ENCODE measurements at places on chromosomes 7 and 10.

- DNase-seq = no peak
Observed at GRCh38 chr7:111958896-111959295, 247.3 kb downstream of the DOCK4 start.

DNA sequence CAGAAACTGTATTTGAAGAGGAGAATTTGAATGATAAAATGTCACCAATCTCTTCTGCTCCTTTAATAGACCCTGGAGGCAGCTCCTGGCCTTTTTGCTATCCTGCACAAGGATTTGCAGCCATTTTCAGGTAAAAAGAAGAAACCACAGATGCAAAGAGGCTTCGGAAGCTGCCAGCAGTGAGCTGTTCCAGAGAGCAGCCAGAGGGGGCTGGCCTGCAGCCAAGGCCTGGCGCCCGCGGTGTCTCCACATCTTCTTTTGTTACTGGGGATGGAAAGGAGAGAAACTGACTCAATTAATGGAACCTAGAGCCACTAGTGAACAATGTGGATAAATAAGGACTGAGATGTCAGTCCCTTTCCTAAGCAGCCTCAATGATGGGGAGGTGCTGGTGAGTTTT lies 23.9 kb upstream of the GPR26 start:
- DNase-seq = no peak

GRCh38 chr10:34773636-34774630 lies 41.2 kb downstream of the PARD3 start:
- DNase-seq = no peak

GRCh38 chr10:131708225-131708880 lies 192.5 kb upstream of the PPP2R2D start:
- DNase-seq = no peak

GRCh38 chr10:126798649-126799048 lies 106.6 kb upstream of the DOCK1 start:
- DNase-seq = no peak

- no peak for DNase-seq
Observed at GRCh38 chr7:143877098-143877497, 24.9 kb downstream of the TCAF1 start.
